ENCODE measurements at places on chromosomes 16 and 17.

DNA sequence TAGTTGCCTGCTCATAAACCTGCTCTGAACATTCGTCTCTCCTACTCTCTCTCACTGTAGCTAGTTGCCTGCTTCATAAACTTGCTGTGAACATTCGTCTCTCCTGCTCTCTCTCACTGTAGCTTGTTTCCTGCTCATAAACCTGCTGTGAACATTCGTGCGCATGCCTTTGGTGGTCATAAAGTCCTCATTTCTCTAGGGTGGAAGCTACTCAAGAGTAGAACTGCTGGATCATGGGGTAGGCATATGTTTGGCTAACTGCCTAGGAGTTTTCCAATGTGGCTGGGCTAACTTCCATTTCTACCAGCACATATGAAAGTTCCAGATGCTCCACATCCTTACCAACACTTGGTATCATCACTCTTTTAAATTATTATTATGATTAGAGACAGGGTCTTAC, 174.6 kb upstream of the RPH3AL start:
- DNase-seq, result no peak

GRCh38 chr16:12704492-12705111, 99.1 kb downstream of the CPPED1 start:
- DNase-seq, result no peak

- no peak for DNase-seq
Observed at GRCh38 chr16:53515811-53516210, 12.8 kb upstream of the AKTIP start.

GRCh38 chr17:38609280-38610031, 3.7 kb upstream of the SRCIN1 start:
- DNase-seq, result no peak

DNA sequence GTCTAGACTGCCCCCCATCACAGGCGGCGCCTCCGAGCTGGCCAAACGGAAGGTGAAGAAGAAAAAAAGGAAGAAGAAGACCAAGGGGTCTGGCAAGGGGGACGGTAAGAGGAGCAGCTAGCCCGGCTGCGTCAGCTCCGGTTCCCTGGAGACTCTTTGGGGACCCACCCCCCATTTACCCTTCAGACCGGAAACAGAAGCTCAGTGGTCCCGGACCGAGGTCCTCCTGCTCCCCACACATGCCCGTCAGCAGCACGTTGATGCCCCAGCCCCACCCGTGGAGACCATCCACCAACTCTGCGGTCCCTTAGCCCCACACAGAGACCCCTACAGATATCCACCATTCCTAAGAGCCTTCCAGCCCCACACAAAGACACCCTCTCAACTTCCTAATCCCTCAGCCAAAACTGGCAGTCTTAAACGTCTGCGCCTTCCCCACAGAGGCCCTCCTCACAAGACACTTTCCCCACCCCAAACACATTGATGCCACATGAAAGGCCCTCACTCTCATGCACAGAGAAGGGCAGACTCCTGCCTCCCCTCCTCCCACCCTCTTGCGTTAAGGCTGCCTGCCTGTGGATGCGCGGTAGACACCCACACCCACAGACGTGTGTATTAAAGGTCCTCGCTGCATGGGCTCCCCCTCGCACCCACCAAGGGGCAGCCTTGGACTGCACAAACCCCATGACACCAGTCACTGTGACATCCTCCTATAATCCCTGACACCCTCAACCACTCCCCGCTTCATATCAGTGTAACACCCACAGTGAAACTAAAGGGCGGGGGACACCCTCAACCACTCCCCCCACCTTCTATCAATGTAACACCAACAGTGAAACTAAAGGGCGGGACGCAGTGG, 58.2 kb upstream of the RPH3AL start:
- peak; percentile 17 for DNase-seq
